CD4-positive, alpha-beta T cell treated with Interleukin-4 for 4 hours (primary cell): ENCODE measurements at places on chromosomes 2 and 18.

DNA sequence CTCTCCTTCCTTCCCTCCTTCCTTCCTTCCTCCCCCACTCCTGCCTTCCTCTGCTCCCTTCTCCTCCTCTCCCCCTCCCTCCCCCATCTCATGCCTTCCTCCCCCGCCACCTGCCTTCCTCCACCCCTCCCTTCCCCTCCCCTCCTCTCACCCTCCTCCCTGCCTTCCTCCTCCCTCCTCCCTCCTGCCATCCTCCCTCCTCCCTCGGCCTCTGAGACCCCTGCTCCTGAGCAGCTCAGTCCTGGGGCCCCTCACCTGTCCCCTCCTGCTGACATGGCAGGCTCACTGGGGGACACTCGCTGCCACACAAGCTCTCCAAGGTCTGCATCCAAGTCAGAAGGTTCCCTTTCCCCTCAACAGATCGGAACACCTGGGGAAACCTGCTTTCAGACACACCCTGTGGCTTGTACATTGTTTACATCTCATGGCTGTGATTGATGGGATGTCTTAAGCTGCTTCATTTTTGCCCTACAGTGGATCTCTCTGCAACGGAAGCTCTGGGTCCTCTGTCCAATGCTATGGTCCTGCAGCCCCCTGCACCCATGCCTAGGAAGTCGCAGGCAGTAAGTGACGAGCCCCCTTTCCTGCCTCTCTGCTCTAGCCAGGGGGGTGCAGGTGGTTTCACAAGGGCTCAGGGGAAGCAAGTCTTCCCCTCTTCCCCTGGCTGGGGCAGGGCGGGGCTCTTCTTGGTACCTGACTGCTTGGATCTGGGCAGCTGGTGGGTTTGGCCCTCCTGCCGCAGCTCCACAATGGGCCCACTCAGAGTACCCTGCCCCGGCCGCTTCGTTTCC lies 22.9 kb downstream of the ITGB1BP1 start:
- no peak for DNase-seq

DNA sequence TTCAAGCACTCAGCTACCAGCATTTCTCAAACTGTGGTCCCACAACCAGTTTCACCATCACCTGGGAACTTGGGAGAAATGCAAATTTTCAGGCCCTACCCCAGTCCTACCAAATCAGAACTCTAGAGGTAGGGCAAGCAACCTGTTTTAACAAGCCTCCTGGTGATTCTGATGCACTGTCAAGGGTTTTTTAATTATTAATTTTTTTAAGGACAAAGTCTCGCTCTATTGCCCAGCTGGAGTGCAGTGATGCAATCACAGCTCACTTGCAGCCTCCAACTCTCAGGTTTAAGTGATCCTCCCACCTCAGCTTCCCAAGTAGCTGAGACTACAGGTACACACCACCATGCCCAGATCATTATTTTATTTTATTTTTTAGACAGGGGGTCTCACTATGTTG lies 7.8 kb downstream of the ACMSD start:
- no peak for DNase-seq

DNA sequence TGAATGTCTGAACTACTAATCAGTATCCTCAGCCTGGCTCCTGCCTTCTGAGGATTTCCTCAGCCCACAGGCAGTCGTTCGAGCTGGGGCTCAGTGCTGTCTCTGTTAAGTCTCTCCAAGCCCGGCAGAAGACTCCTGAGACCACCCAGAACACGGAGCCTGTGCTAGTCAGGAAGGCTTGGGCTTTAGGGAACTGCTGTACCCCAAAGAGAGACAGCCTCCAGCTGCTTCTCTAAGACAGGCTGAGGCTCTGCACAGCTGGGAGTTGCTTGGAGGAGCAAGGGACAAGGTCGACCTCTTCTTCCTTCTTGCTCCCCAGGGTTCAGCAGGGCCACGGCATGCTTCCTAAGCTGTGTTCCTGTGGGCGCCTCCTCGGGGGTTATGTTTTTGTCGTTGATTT lies 283.4 kb upstream of the MYT1L start:
- no peak for DNase-seq

- DNase-seq = no peak
These were observed 81.0 kb upstream of the RBMS1 start for GRCh38 chr2:160574468-160575140.

GRCh38 chr2:217154923-217155322 lies 295.1 kb upstream of the TNP1 start:
- no peak for DNase-seq

DNA sequence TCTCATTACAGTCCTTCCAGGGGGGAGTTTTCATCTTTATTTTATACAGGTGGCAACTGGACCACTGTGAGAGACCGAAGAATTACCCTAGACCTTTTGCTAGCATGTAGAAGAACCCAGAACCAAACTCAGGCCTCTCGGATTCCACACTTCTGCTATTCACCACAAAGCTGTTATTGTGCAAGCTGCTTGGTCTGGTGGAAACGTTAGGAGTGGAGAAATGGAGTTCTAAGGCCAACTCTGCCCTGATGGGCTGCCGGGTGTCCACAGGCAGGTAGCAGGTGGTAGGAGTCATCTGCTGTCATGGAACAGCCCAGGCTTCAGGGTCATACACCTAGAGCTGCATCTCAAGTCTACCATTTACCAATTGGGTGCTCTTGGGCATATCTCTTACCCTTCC lies 218.8 kb downstream of the BCL11A start:
- DNase-seq = no peak
